ENCODE measurements at places on chromosomes 7 and 10. TPM values are rescaled to one million over a fixed set of nuclear protein-coding genes. Genes with fewer than 3 reads are reported as not detected.

Gene NPC1L1
- total RNA-seq: not detected

Gene SDHAF3
- total RNA-seq: 30.6 TPM

Gene TMEM236
- total RNA-seq: 0.06 TPM

DNA sequence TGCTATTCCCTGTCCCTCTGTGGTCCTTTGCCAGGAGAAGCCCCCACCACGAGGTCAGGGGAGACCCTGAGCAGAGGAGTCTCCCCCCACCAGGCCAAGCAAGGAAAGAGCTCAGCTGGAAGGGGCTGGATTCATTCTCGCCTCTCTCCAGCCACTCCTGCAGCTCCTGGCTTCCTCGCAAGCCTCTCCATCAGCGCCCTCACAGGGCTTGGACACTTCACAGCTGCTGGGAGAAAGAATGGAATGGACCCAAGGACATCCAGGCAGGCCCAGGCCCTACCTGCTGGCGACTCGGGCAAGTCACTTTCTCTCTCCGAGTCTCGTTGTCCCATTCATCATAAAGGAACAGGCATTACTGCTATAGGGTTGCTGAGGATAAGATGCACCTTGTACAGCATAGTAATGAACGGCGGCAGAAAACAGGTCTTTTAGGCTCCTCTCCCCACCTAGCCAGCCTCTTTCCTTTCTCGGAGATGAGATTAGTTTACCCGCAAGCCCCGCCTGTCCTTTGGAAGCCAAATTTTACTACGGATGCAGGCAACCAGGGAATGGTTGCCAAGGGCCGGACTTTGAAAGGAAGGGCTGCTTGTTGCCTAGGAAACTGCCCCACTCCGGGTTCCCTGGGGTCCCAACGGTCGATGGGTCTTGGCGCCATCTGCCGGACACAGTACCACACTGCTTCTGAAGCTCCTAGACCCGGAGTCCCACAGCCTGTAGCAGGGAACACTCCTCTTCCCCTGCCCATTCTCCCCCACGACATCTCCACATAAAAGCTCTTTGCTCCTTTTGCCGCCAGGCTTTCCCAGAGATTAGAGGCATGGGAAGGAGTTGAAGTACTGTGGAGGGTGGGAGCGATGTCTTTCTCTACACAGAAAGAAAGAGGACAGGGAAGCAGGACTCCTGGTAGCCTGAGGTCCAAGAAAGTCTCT lies 22.3 kb downstream of the IMPDH1 start:
- peak; percentile 77 for DNase-seq

GRCh38 chr7:14381936-14382335 lies 392.5 kb upstream of the ETV1 start:
- no peak for DNase-seq

DNA sequence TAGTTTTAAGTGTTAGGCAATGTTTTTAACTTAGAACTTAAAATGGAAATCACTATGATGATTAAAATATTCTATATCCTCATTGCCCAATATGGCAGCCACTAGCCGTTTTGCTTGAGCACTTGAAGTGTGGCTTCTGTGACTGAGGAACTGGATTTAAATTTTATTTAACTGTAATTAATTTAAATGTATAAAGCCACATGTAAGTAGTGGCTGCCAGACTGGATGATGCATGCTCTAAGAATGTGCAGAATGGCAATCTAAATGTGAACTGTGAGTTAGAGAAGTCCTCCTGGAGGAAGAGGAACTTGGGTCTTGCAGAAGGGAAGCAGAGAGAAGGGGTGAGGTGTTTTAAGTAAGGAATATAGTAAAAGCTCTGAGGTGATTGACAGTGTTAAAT lies 451.4 kb downstream of the SUGCT start:
- DNase-seq: no peak

DNA sequence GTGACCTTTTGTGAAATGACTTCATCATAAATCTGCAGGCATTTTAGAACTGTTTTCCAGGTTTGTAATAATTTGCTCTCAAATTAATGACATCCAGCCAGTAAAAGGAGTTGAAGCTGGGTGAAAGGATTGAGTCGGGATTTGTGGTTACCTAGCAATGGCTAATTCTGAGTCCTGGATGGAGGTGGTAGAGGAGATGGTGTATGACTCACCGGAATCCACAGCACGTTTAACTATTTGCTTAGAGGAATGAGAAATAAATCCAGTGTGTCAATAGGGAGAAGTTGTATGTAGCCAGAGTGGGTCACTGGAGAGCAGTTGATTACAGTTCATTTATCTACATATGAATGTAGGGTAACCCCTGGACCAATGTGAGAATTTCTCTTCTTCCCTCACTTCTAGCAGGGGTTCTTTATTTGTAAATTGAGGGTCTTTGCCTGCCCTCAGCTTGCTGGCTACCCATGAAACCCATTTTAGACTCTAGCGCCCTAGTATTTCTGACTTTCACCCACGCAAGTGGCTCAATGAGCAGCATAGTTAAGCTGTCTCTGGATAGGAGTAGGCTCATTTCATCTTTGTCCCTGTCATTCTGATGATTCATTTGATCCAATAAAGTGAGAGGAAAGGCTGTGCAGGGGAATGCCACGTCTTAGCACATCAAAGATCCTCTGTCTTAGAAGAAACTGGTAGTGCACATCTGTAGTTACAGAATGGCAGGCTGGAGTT lies 547.8 kb downstream of the SORCS3 start:
- DNase-seq: no peak

GRCh38 chr10:71708301-71708703 lies 11.3 kb downstream of the C10orf105 start:
- peak; percentile 73 for DNase-seq

GRCh38 chr7:142375710-142376313 lies 118.0 kb upstream of the PRSS58 start:
- DNase-seq: no peak

Measured in OCI-LY7 (cell line).